ENCODE measurements at places on chromosomes 11 and 22.

DNA sequence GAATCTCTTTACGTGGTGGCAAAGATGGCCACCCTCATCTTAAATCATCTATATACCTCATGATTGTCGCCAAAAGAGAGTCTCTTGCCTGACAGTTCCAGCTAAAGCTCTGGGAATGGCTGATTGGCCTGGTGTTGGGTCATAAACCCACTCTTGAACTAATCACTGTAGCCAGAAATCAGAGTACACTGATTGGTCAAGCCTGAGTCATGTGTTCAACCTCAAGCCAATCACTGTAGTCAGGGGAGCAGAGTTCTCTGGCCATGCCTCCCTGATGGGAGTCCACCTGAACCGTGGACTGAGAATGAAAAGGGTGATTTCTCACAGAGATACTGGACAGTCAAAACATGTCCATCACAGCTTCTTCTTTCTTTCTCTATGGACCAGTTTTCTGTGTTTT is 45.8 kb downstream of the RCN1 start:
- no peak for DNase-seq

DNA sequence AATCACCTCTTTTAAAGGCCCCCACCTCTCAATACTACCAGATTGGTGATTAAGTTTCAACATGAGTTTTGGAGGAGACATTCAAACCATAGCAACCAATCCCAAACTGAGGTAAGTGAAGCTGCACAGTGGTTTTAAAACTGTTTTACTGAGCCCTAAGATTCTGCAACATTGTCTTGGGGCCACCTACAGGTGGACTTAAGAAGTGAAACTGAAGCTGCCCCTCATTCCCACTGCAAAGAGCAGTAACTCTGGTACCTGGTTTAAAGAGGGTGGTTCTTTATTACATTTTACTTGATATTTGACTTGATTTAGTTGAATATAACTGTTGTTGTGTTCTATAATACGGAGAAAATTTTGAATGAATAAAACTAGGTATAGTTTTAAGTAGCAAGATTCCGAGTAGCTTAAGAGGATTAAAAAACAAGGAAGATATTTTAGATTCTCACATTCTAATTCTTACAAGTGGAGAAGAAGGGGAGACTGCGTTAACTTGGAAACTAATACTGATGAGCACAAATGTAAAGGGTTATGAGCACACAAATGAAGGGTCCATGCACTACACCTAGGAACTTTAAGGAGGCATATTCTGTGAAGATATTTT is 26.7 kb downstream of the SYT9 start:
- DNase-seq: peak; percentile 9

DNA sequence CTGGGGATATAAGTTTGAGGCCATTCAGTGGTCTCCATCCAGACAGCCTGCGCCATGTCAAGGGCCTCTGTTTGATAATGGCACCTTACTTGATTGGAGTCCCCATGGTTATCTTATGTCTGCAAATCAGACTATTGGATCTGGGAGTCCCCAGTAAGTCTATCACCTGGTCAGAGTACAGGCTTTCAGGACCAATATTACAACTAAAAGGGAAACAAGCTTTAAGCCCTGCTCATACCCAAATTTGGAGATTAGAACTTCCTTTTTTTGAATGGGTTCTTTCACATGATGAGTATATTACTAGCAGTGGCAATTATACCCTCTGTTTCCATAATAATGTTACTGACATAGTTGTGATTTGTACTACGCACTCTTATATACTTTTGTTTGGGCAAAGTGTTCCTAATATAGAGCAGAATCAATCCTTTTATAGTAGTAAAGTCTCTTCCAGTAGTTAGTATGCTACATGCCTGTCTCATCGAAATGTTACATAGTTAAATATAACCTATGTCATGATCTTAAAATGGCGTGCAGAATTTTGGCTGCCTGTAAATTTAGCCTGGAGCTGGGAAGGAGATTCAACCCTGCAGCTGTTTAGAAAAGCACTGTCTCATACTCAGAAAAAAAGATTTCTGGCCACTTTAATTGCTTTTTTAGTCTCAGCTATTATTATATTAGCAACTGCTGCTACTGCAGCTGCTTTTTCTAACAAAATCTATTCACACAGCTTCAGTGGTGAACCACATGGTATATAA is 4.9 kb downstream of the MS4A15 start:
- DNase-seq: no peak

DNA sequence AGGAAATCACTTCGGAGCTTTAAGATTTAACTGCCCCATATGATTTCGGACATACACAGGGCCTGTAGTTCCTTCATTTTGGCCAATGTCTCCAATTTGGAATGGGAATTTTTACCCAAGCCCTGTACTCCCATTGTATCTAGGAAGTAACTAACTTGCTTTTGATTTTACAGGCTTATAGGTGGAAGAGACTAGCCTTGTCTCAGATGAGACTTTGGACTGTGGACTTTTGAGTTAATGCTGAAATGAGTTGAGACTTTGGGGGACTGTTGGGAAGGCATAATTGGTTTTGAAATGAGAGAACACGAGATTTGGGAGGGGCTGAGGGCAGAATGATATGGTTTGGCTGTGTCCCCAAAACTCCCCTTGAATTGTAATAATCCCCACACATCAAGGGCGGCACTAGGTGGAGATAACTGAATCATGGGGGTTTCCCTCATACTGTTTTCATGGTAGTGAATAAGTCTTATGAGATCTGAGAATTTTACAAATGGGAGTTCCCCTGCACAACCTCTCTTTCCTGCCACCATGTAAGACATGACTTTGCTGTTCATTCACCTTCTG is 130.5 kb downstream of the LARGE1 start:
- no peak for DNase-seq

Measured in non-pigmented ciliary epithelial cell (primary cell).